ENCODE measurements at places on chromosomes 2 and 18.

GRCh38 chr2:46170026-46170425 is 127.2 kb upstream of the EPAS1 start:
- no peak for DNase-seq

GRCh38 chr18:51009072-51009471 is 20.9 kb upstream of the SMAD4 start:
- DNase-seq, result no peak

GRCh38 chr18:4231260-4231659 is 223.8 kb downstream of the DLGAP1 start:
- no peak for DNase-seq

GRCh38 chr18:24456549-24456948 is 3.9 kb upstream of the HRH4 start:
- no peak for DNase-seq

GRCh38 chr2:216636551-216637450 is 3.6 kb downstream of the IGFBP2 start:
- peak; percentile 62 for DNase-seq

- DNase-seq, result no peak
These were observed 83.9 kb downstream of the STPG4 start for GRCh38 chr2:47070920-47071824.

DNA sequence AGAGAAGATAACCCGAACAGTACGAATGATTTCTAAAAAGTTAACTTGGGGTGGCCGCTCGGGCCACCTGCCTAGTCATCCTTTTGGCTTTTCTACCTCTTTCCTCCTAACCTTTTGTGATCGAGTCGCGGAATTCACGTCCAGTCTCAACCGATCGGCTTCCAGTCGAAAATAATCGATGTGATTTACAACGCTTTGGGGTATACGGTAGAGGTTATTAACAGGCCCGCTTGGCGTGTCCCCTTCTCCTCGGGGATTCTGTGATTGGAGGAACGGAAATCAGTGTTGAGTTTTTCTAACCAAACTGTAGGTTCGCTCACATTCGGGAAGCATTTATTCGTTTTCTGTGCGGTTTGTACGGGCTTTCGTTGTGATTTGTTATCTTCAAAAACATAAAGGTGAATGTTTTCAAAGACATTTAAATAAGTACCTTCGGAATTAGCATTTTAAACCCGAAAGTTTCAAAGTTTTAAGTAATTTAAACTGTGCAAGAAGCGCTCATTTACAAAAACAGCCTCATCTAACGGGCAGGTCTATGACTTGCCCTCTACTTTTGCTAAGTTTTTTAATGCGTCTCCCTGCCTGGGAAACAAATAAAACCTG is 588 bp upstream of the FOXI3 start:
- peak; percentile 41 for DNase-seq

GRCh38 chr2:202425036-202425435 is 48.9 kb downstream of the BMPR2 start:
- no peak for DNase-seq

- DNase-seq, result no peak
These were observed 41.5 kb upstream of the EPC2 start for GRCh38 chr2:148602885-148603561.

DNA sequence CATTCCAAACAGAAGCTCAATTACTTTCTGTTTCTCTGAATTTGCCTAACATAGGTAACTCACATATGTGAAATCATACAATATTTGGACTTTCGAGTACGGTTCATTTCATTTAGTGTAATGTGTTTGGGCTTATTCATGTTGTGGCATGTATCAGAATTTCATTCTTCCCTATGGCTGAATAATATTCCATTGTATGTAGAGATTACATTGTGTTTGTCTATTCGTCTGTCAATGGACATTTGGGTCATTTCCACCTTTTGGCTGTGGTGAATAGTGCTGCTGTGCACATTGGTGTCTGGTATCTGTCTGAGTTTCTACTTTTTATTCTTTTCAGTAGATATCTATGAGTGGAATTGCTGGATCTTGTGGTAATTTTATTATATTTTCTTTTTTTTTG is 43.9 kb downstream of the LBH start:
- DNase-seq, result no peak

GRCh38 chr2:66968946-66969345 is 428.2 kb upstream of the ETAA1 start:
- DNase-seq, result no peak

GRCh38 chr2:161713706-161714105 is 89.5 kb downstream of the SLC4A10 start:
- DNase-seq, result no peak

DNA sequence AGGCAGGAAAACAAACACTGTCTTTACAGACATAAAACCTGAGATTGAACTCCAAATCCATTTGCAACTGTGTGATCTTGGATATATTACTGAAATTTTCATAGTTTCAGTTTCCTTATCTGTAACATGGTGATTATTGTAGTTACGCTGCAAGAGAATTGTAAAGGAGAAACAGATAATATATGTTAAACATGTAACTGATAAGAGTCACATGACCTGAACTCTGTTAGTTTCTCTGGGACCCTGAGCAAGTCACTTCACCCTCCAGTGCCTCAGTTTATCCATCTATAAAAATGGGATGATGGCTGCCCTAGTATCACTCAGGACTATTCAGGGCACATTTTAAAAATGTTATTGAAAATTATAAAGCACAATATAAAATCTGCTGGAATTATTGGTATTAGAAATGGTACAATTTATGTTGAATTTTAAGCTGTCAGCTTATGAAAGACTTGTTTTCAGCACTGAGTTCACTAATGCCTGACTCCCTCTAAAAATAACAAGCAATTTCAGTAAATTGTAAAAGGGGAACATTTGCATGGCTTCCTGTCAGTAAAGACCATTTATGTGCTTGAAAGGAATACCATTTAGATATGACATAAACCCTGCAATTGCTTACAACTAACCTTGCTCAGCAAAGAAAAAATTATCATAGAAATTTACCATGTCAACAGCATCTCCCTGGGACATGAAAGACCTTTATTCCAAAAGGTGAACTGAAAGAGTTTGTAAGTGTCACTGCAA is 393.5 kb downstream of the RAD51AP2 start:
- no peak for DNase-seq

- no peak for DNase-seq
These were observed 210.5 kb upstream of the HDAC4 start for GRCh38 chr2:239611222-239611795.
